Stimulated activated CD4-positive, alpha-beta T cell treated with anti-CD3 and anti-CD28 coated beads, Interleukin-15, amount 100 ng/mL, for 48 hours (primary cell): ENCODE measurements at places on chromosomes 7 and 10.

GRCh38 chr10:52818019-52818418 is 45.4 kb upstream of the MBL2 start:
- DNase-seq = no peak

- no peak for DNase-seq
Measured at GRCh38 chr7:47347816-47348385, 234.0 kb downstream of the TNS3 start.

- DNase-seq = no peak
Measured at GRCh38 chr10:117246997-117247671, 6.2 kb downstream of the SLC18A2 start.

- no peak for DNase-seq
Measured at GRCh38 chr7:156463280-156463679, 177.3 kb upstream of the RNF32 start.

DNA sequence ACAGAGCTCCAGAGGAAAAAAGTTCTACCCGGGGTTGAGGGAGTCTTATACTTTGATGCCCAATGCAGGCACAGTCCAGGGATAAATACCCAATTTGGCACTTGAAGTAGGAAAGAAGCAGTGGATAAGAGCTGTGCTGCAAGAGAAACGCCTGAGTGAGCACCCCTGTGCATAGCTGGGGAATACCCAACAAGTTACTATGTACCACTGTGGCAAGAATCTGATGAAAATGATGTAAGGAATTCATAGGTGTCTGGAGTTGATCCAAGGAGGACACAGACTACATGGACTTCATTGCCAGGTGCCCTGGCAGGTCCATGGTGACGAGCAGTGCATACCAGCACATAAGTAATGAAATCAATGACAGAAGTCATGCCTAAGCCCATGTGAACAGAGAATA is 183.7 kb upstream of the FEZF1 start:
- no peak for DNase-seq

- DNase-seq = no peak
Measured at GRCh38 chr7:20466543-20467021, 135.9 kb downstream of the ITGB8 start.

- DNase-seq = no peak
Measured at GRCh38 chr10:128973221-128973620, 493.8 kb upstream of the MGMT start.

DNA sequence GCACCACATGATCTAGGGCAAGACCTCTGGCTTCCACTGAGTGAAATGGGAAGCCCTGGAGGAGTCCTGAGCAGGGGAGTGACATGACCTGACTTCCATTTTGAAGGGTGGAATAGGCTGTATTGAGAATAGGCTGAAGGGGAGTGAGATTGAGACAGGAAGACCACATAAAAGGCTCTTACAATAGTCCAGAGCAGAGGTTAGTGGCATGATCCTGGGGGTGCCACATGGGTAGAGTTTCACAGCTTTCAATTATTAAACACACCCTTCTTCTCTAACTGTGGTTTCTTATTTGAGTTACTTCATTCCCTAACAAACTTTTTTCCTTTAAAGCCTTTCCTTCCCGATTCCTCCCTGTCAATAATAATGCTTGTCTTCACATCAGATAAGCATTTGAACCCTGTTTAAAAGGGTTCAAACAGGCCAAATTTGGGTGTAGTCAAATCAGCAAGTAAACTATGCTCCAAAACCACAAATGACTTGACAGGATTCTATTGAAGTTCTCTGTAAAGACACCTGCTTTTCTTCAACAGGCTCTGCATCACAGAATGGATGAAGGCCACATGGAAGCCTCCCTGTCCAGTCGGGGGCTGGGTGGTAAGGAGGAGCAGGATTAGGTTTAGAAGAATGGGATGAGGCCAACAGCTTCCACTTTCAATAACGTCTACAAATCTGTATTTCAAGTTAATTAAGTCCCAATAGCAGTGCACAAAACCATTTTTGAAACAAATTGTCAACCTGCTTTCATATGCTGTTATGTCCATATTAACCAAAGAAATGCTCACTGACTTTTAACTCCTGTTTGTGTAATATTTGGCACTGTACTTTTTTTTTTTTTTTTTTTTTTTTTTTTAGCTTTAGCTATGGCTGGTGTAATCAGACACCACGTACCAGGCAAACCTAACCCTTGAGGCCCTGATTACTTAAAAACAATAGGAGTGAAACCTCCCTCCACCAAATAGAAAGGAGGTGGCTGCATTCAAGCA is 131.9 kb downstream of the NRCAM start:
- no peak for DNase-seq

DNA sequence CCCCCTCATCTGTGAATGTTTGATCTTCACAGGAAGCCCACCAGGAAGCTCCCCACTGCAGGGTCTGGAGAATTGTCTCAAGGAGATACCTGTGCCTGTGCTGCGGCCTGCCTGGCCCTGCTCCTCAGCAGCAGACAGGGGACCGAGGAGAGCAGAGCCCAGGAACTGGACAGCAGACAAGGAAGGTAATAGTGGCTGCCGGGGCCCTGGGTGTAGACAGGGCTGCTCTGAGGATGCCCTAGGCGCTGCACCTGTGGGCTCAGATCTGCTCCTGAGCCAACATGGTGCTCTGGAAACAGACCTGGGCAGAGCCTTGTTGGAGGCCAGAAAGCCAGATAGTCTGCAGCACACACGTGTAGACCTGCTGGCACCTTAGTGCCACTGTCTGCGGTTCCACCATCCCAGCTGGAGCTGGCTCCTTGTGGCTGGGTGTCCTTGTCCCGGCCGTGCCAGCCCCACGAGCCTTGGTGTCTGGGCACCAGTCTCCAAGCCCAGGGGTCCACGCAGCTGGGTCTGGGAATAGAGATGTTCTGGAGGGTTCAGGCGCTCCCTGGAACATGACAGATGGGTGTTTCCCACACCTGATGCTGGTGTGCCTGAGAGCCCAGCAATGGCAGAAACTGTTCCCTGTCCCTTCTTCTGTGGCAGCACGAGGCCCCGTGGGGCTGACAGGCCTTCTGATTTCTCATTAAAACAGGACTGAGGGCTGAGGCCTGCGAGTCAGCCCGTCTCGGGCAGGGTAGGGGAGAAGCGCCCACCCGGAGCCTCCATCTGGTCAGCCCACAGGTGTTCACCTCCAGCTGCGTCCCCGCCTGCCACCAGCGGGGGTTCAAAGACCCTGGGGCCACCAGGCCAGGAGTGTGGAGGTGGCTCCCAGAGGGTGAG is 44.7 kb downstream of the ZNF467 start:
- DNase-seq = no peak

GRCh38 chr7:91957823-91958222 is 17.2 kb downstream of the AKAP9 start:
- no peak for DNase-seq

GRCh38 chr7:134910968-134911367 is 75.3 kb upstream of the AGBL3 start:
- DNase-seq = no peak

GRCh38 chr10:95229724-95230627 is 35.9 kb downstream of the ACSM6 start:
- DNase-seq = no peak

DNA sequence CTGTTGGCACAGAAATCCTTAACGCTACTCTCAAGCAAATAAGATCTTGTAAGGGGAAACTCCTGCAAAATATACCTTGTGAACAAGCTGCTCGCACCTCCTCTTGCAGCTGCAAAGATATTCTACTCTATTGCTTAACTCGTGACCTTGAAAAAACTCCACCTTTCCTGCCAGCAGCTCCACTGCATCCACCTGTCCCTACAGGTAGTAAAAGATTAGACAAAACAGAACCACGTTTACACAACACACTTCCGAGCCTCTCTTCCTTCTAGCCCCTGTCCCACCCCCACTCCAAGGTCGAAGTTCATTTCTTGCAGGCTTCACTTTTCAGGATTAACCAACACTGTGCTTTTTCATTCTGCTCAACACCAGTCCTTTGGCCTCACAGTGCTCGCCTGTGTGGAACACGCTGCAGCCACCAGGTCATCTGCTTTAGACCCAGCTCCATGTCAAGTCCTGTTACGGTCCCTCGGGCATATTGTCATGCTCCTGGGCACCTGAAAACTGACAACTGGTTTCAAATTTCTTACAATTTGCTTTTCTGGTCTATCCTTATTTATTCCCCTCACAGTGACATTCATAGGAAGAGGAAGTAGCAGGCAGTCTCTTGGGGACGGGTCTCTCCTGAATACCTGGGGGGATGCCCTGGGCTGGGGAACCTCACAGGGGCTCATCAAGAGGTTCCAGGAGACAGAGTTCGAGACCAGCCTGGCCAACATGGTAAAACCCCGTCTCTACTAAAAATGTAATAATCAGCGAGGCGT is 165.8 kb upstream of the KLF14 start:
- no peak for DNase-seq
